ENCODE measurements at places on chromosomes 7 and 10.

- no peak overlapping the region for H3K27ac ChIP-seq
- DNase-seq: no peak
- H3K27me3 ChIP-seq: peaks cover 4% of the 10 kb centered on the region
- H3K4me3 ChIP-seq: no peak overlapping the region
- H3K4me1 ChIP-seq: peaks cover 4% of the 10 kb centered on the region
Observed at GRCh38 chr7:151179946-151180345, 7.1 kb downstream of the ASB10 start.

DNA sequence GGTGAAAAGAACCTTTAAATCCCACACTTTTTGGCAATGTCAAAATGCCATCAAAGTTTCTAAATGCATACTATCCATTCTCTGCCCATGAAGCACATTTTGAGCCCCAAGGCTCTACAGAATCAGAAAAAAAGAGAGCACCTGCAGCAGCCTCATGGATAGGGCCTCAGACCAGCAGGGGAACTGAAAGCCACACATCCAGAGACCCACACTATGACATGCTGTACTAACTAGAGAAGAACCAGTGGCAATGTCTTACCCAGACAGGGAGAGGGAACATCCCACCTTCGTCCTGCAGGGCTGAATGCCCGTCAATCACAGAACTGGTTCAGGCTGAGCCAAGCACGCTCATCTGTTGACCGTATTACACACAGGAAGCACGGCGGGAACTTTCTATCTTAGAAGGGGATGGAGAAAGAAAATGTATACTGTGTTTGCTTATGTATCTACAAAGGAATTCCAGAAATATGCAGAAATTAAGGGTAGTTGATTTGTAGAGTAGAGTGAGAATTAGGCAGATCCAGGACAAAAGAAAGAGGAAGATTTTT, 237.2 kb downstream of the GLI3 start:
- no peak overlapping the region for H3K27ac ChIP-seq
- peaks cover 31% of the 10 kb centered on the region for H3K4me1 ChIP-seq
- H3K27me3 ChIP-seq: no peaks in the 10 kb centered on the region

DNA sequence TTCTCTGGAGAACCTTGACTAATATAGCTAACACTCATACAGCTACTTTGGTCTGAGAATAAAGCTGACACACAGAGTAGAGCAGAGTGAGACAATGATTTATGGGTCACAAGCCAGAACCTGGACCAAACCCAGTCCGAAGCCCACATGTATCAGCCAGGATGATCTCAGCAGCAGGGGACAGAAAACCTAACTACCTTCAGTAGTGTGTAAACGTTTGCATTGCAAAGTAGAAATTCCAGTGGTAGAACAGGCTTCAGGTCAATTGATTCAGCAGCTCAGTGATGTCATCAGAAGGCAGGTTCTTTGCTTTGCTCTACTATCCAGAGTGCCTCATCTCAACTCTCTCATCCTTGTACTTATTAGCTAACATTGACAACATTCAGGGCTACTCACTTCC, 62.5 kb upstream of the PALS2 start:
- H3K36me3 ChIP-seq: no peaks in the 10 kb centered on the region
- no peak overlapping the region for H3K4me3 ChIP-seq
- H3K4me1 ChIP-seq: peaks cover 4% of the 10 kb centered on the region
- no peaks in the 10 kb centered on the region for H3K27me3 ChIP-seq

- H3K4me3 ChIP-seq: no peak overlapping the region
- H3K27me3 ChIP-seq: no peaks in the 10 kb centered on the region
- no peak overlapping the region for H3K27ac ChIP-seq
- no peaks in the 10 kb centered on the region for H3K36me3 ChIP-seq
- no peaks in the 10 kb centered on the region for H3K4me1 ChIP-seq
Observed at GRCh38 chr10:9811601-9812000, 1206.1 kb upstream of the CELF2 start.

Measured in SJCRH30 (cell line).